CD4-positive, alpha-beta T cell treated with Interleukin-6 at 100 ng/mL for 8 hours (primary cell): ENCODE measurements at places on chromosomes 3 and 15.

DNA sequence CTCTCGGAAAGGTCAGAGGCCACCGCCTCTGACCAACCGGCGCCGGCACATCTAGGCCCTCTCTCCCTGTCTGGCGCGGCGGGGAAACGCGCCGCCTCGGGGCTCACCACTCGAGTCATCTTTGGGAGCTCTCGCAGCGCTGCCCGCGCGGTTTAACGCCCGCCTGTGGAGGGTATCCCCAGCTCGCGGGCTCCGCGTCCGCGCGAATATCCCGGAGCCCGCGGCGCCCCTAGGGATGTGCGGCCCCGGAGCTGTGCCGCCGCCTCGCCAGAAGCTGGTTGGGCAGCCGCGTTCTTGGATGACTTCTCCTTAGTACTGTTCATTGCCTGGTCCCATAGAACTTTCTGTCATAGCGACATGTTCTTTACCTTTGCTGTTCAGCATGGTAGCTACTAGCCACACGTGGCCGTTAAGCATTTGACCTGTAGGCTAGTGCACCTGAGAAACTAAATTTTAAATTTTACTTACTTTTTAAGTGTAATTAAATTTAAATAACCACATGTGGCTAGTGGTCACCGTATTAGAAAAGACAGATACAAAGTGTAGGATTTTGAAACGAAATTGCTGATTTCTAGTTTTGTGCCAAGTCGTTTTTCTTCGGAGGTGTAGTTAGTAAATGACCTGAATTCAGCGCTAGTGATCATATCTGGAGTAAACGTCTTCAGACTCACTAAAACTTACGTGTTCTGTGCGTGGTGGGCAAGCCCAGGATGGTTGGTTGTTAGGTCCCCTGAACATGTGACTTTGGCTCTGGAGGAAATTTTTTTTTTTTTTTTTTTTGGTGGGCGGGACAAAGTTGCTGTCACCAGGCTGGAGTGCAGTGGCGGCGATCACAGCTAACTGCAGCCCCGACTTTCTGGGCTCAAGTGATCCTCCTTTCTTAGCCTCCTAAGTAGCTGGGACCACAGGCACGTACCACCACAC, 835 bp downstream of the ARIH2 start:
- DNase-seq = peak; percentile 39

GRCh38 chr3:58163234-58163633, 47.5 kb downstream of the DNASE1L3 start:
- no peak for DNase-seq

GRCh38 chr3:84946240-84946639, 12.5 kb upstream of the CADM2 start:
- DNase-seq = no peak

- DNase-seq = no peak
Measured at GRCh38 chr3:138944929-138945708, 1.8 kb downstream of the FOXL2 start.

GRCh38 chr15:87781959-87782625, 474.4 kb downstream of the NTRK3 start:
- DNase-seq = no peak

DNA sequence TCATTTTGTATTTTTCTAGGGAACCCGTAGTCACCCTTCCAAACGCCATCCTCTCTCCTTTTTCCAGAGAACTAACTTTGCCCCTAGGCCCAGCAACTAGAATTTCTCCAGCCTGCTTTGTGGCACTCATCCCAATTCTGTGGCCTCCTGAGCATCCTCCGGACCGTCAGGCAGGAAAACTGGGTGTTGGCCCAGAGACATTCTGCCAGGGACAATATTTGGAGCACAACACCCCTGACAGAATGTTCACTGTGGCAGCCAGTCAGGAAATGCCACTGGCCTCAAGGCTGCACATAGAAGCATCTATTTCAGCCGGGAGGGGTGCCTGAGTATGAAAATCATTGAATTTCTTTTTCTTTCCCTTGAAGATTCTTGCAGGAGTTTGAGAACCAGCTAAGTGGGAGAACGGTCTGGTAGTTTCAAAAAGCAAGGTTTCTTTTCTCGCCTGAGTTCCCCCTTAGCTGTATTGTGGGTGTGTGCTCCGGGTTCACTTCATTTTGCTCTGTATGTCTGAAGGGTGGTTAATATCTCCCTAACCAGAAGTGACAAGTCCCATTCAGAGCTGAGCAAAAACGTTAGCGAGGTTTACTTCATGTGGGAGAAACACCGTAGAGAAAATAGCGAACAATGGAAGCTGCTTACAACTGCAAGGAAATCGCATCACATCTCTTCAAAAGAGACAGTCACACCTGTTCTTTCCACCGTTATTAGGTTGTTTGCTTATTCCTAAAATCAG, 108.1 kb upstream of the TPM1 start:
- DNase-seq = no peak

DNA sequence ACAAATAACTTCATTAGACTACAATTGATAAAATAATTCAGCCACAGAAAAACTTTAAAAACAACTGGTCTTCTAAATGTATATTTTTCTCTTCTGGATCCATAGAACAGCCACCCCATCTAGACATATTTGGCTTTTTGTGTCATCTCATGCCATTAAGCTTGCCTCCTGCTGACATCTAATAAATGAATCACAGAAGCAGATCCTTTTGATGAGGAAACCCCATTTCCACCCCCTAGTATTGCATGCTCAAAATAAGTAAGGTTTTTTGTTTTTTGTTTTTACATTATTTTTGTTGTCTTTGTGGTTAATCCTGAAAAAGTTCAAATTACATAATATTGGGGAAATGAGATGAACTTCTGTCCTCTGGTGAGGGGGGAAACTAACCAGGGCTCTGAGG, 94.8 kb downstream of the DUT start:
- DNase-seq = no peak

- DNase-seq = no peak
Measured at GRCh38 chr3:193851428-193851847, 258.4 kb downstream of the OPA1 start.

DNA sequence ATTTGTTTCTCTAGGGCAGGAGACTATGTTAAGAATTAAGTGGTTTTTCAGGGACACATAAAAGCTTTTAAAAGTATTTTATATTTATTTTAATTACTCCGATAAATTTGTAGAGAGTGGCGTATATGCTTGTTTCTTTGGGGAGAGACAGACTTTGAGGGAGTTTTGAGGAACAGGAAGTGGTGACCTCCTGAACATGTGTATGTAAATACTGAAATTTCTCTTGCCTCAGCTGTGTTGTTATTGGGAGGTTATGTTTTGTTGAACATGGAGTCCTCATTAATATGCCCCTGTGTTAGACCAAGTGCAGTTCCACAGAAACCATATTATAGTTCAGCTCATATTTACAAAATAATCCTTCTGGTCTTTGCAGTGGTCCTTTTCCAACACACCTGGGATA, 41.8 kb upstream of the UTS2B start:
- no peak for DNase-seq

- no peak for DNase-seq
Measured at GRCh38 chr3:184443364-184443763, 63.5 kb downstream of the CHRD start.

DNA sequence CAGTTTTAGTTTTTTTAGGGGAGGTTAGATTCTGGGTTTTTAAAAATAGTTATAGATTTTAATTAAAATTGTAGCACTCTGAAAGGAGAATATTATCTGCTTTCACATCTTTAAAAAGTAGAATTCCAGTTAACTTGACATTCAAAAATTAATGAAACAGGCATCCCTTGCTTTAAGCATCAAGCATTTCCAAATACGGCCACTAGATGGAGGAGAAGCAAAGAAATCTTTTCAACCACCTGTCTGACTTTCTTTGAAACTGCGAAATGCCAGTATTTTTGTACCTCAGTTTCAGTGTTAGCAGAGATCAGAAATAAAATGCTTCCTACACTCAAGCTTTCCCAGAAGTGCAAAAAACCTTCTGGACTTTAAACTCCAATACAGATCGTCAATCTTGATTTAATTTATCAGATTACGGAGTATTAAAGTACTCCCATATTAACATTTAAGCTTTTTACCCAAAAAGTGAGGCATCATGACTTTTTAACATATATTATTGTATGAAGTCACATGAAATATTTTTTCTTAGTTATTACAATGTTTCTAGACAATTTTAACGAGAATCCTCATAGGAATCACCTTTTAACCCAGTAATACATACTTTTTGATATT, 153.3 kb downstream of the P3H2 start:
- DNase-seq = peak; percentile 10

GRCh38 chr3:8441969-8442559, 59.6 kb upstream of the LMCD1 start:
- DNase-seq = no peak

DNA sequence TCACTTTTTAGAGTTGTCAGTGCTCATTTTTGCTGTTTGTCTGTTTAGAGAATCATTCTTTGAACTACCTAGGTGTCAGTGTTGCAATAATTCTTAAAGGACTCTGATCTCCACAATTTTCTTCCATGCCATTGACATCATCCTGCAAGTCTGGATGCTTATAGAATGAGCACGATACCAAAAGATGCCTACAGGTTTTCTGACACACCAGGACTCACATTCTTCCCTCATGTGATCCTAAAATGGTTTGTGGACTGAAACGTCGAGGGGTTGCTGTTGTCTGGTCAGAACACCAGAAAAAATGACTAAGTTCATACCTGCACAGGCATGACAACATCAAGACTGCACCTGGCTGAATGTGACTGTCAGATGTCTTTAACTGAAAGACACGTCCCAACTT, 95.9 kb downstream of the SEMA5B start:
- no peak for DNase-seq

- DNase-seq = no peak
Measured at GRCh38 chr3:87268646-87269211, 7.7 kb downstream of the POU1F1 start.

DNA sequence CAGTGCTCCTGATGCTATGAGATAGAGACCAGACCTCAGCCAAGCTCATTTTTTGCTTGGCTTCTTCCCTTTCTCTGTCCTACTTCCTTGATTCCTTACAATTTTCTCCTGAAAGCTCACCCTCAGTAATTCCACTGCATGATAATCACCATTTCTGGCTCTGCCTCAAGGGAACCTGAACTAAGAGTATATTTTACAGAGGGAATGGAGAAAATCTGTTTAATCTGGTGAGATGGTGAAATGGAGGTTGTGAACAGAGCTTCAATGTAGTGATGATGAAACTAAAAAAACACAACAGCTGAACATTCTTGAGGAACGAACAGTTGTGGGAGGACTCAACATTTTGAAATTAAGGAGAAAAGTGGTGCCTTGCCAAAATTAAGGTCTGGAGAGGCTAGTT, 16.3 kb downstream of the HHLA2 start:
- no peak for DNase-seq

DNA sequence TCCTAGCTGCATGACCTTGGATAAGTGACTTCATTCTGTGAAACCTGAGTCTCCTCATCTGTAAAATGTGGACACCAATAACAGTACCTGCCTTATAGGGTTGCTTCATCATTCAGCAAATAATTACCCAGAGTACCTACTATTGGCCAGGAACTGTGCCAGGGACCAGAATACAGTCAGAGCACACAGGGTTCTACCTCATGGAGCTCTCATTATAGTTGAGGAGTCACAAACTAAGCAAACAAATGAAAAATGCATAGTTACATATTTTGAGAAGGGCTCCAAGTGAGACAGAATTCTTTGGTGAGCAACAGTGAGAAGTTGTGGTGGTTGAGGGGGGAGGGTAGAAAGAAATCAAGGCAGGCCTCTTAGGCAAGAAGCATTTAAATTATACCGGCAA, 308.6 kb upstream of the WNT5A start:
- no peak for DNase-seq

DNA sequence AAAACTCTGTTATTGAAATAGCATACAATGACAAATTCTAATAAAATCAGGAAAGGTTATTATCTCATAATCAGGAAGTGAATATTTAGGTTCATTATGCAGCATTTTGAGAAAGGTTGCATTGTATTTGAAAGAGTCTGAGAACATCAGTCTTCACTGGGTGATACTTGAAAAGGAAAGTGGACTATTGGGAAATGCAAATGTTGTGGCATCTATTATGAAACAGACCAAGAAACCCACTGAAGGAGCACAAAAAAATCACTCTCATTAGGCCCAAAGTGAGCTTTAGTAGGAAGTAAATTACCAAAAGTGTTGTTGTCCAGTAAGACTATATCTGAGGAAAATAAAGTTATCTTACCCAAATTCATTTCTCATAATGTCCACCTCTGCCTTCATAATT, 90.8 kb downstream of the ZPLD1 start:
- DNase-seq = no peak

DNA sequence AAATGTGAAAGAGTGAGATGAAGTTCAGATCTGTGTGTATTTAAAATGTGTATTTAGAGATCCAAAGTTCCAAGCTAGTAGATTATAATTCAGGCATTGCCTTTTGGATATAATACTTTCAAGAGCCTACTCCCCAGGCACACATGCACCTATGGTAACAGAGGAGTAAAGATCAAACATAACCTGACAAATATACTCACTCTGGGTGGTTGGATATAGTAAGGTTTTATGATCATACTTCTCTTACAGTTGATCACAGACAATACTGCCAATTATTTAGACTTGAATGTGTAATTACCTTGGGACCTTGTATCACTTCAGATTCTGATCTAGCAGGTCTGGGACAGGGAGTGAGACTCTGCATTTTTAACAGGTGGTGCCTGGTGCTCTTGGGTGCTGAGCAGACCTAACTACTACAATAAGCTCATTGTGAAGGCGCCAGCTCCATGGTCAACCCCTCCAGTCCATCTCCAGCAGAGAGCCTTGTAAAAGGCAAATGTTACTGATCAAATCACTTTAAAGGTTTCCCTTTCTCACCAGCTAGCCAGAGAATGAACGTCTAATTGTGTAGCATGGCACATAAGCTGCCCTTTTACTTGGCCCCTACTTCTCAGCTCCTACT, 55.5 kb downstream of the NBEAL2 start:
- DNase-seq = no peak

DNA sequence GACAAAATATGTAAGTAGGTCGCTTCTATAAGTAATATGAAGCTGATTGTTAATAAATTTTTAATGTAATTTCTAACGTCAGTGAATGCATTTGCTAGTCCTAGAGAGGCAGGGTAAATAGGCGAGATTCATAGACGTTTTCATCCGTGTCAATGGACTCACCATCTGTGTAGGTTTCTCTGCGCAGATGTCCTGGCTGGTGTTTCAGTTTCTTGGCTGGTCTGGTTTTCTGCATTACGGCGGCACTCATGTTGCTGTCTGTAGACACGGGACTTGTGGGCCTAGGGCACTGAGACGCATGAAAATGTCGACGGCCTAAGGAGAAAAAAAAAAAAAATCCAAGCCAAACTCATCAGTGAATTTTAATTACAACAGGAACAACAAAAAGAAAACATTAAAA, 1153.3 kb downstream of the ROBO1 start:
- DNase-seq = no peak

DNA sequence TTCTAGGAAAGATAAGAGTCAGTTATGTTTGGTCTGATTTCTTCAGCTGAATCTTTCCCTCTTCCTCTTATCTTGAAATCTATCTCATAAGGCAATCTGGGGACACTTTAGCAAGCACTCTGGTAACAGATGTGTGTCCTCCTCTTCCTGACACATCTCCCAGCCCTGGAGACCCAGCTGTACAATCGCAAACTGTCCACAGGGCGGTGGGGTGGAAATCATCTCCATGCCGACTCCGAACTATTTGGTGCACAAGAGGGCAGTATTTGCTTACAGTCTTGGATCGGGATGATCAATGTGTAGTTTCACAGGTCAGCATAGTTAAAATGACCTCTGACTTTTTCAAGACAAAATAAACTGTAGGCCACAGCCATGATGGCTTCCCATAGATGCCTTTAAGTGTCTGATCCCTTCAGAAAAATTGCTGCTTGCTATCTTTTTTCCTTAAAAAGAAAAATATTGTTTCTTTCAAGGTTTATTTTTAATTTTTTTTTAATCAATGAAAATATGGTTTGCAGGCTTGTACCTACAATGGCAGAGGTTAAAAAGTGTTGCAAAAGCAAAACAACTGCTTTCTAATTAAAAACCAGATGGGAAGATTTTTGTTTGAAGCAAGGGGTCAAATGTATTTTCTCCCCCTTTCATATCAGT, 17.7 kb downstream of the EEFSEC start:
- no peak for DNase-seq
